Stimulated activated CD4-positive, alpha-beta T cell treated with anti-CD3 and anti-CD28 coated beads, Interleukin-4, amount 100 ng/mL, for 1 hour (primary cell): ENCODE measurements at places on chromosomes 11 and 22.

GRCh38 chr11:43930868-43931716 is 11.3 kb upstream of the C11orf96 start:
- no peak for DNase-seq

DNA sequence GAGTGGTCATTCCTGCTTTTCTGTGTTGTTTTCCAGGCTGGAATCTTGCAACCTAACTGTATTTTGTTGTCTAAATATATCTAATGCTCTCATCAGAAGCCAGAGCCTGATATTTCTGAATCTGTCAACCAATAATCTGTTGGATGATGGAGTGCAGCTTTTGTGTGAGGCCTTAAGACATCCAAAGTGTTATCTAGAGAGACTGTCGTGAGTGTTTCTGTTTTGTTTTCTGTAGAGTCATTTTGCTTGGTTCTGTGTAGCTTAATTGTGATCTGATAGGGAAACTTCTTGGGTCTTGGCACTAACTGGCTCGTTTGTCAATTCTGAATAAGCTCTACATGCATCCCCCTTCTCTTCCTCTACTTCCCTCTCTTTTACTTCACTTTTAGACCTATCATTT is 31.2 kb upstream of the RBMXL2 start:
- DNase-seq = no peak

DNA sequence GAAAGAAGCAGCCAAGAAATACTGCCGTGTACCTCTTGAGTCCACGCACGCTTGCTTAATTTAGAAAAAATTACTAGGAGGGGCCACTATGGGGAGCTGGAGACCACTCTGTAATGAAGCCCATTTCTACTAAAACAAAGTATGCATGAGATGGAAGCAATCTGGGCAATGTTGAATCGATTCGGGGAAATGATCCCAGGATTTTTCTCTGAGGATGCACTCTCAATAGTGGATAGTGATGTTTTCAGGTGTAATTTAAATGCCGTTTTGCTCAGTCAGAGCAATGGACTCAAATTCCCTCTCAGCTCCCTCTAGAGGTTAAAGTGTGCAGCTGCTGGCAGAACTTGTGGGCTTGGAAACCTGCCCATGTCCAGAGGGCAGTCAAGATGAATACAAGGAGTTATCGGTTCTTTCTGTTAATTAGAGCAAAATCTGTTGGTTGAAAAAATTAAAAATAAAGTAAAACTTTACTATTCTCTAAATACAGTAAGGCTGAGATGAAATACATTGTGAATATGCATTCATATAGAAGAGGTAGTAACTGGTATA is 64.1 kb downstream of the ME3 start:
- peak; percentile 30 for DNase-seq

DNA sequence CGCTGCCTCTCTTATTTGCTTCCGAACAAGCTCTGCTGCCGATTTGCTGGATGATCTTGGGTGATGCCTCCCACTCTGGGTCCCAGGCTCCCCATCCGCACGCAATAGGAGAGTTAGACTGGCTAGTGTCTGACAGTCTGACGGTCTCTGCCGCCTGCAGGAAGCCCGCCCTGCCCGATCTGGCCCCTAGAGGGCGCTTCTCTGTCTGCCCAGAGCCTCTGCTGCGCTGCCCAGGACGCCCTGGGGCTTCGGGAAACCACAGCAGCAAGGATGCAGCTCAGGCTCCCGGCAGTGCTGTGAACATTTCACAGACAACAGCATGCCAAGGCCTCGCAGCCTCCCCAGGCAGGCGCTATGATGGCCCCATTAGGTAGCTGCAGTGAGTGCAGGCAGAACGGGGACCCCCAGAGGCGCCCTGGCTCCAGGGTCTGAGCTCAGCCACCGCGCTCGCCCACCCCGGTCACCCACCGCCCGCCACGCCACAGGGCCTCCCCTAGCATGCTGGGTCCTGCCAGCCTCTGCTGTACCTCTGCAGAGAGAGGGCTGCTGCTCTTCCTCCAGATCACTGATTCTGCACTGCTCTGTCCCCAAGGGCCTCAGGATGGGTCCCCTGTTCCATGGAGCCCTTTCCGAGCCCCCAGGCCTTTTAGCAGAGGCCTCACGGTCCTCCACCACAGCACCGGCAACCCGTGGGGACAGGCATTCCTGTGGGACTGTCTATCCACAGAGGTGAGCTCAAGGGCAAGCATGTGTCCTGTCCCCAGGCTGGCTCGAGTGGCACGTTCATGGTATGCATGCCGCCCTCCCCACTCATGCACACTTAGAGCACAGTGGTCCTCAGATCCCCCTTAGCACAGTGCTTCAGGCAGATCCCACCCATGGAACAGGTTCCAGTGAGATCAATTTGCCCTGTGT is 4.3 kb upstream of the BAIAP2L2 start:
- DNase-seq = peak; percentile 80

- DNase-seq = no peak
Observed at GRCh38 chr22:48534395-48534958, 1293.2 kb downstream of the BRD1 start.

DNA sequence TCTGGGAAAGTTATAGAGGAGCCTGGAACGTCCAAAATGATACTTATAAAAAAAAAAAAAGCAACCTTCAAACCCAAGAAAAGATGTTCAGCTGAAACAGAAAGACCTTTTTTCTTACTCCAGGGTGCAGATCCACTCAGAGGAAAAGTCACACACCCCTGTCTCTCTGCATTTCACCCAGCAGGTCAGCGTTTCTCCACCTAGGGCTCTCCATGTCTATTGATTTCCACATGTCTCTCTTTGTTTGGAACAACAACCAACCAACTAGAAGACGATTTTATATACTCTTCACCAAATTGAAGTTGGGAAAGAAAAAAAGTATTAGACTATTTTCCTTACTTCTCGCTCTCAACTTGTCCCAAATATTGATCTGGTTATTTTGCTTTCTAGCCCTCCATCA is 42.2 kb upstream of the BLID start:
- DNase-seq = no peak

DNA sequence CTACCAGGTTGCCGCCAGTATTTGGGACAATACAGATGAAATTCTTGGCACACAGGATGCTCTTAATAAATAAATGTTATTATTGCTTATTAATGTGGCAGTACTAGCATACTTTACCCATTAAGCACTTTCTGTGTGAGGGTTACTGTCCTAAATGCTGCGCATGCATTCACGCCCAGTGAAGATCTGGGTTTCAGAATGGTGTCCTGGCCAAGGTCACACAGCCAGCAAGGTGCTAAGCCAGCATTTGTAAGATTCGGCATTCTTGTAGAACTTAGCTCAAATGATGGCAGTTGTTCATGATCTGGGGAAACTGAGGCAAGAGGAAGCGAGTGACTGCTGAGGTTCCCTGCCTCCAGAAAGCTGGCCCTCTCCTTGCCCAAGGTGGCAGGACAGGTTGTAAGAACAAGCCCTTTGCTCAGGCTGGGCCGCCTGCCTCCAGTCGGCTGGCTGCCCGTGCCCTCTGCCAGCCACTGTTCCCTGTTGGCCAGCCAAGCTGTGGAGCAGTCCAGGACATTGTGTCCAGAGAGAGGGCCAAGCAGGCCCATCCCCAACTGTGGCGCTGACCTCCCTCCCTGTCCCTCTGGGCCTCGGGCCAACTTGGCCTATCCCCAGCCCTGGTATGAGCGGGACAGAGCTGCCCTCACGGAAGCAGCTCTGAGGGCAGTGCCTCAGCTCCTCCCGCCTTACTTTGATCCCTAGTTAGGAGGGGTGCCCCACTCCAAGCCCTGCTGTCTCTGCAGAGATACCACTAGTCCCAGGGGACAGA is 28.8 kb downstream of the TOB2 start:
- DNase-seq = no peak

DNA sequence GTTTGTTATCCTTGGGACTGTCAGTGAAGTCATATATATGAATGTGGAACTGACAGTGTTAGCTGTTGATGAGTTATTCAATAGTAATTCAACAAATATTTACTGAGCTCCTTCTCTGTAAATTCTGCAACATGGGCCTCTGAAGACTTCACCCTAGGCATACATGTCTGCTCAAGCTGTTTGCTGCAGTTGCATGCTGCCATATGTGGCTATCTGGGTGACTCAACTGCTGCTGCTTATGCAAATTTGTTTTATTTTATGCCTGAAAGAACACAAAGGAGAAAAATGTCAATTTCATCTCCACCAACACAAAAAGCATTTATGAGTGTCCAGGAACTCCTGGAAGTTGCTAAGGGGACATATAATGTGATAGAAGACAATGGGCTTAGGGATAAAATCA is 417.6 kb downstream of the AASDHPPT start:
- no peak for DNase-seq

GRCh38 chr11:105858841-105859240 is 163.2 kb downstream of the MSANTD4 start:
- no peak for DNase-seq

DNA sequence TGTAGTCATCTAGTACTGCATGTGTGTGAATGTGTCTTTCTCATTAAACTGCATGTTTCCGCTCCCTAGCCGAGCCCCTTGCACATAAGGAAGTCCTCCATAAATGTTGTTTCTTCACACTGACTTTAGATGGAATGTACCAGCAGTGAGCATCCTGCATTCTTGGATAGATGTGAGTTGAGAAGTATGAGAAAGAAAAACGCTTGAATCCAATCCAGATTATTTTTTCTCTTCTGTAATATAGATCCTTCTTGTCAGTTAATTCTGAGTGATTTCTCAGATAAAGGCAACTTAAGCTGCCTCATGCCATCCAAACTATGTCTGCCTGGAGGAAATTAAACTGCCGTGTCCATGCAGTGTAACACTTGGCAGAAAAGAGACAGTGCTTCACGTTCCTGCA is 268.1 kb upstream of the ISX start:
- no peak for DNase-seq

DNA sequence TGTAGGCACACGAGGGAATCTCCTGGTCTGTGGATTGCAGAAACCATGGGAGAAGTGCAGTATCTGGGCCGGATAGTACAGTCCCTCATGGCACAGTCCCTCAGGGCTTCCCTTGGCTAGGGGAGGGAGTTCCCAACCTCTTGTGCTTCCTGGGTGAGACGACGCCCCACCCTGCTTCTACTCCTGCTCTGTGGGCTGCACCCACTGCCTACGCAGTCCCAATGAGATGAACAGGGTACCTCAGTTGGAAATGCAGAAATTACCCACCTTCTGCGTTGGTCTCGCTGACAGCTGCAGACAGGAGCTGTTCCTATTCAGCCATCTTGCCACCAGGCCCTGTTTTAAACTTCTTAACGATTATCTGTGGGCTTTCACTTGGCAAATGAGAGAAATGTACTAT is 157.2 kb upstream of the CARD18 start:
- DNase-seq = no peak

GRCh38 chr11:130813638-130814037 is 102.6 kb downstream of the SNX19 start:
- DNase-seq = no peak

DNA sequence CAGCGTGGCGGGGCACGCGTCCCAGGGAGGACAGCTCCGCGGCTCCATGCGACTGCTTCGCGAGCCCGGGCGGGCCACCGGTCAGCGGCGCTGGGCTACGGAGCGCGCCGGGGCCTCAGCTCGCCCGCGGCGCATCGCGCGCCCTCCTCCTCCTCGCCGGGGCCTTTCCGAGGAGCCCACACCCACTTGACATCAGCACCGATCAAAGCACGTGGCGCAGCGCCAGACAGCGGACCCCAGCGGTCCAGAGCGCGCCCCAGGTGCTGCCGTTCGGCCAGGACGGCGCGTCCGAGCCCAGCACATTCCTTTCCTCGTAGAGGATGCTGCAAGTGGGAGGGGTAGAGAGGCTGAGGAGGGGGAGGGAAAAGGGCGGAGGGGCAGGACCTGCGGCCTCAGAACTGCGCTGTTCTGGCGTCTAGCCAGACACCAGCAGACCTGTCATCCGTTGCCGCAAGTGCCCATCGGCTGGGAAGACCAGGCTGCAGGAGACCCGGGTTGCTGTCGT is 88.6 kb downstream of the PLEKHA7 start:
- peak; percentile 19 for DNase-seq

DNA sequence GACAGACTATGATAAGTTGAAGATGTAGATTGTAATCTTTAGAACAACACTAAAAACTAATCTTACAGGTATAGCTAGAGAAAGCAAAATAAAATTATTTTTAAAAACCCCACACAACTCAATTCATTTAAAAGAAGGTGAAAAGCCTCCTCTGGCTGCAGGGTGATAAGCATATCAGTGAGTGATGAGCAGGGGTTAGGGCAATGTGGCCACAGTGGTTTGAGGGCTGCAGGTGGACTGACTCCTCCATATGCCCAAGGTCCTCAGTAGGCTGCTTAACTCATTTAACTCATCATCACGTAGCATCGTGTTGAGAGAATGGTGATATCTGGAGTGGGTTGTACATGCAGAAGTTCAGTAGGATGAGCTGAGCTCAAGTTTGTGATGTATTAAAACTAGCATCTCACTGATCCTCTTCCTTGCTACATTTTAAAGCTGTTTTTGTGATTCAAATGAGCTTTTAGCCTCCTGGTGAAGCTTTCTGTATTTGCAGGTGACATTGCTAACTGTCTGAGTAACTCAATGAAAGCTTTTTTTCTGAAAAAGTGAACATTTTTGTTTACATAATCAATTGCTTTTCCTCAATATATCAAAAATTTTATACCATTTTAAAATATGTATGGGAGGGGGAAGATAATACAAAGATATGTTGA is 37.0 kb upstream of the SC5D start:
- no peak for DNase-seq

DNA sequence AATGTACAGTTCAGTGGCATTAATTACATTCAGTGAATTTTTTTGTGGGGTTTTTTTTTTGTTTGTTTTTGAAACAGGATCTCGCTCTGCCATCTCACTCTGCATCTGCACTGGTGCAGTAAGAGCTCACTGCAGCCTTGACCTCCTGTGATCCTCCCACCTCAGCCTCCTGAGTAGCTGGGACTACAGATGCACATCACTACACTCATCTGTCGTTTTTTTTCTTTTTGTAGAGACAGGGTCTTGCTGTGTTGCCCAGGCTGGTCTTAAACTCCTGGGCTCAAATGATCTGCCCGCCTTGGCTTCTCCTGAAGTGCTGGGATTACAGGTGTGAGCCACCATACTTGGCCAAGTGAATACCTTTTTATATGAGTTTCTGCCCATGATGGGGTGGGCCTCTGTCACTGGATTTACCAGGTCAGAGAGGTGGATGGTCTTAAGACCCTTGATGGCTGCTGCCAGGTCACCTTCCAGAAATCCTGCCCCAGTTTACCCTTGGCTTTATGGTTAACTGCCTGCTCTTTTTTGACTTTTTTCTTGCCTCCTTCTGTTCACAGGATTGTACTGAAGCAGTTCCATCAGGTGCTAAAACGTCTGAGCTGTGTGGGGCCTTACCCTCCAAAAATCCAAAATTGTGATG is 22.6 kb downstream of the BCR start:
- no peak for DNase-seq
